ENCODE measurements at places on chromosomes 3 and 15. TPM values are rescaled to one million over a fixed set of nuclear protein-coding genes. Genes with fewer than 3 reads are reported as not detected.

The EFHB gene
- total RNA-seq, result 0.63 TPM

The DPPA2 gene
- total RNA-seq, result not detected

The ZCWPW2 gene
- 1.3 TPM for total RNA-seq

The CIAO2A gene
- 20.7 TPM for total RNA-seq

Data from parietal lobe (tissue), 2 donors.